ENCODE measurements at places on chromosomes 7 and 10. TPM values are rescaled to one million over a fixed set of nuclear protein-coding genes. Genes with fewer than 3 reads are reported as not detected.

The TMEM236 gene
- total RNA-seq: not detected

- no peak for DNase-seq
Observed at GRCh38 chr10:75487087-75487754, 55.8 kb downstream of the LRMDA start.

DNA sequence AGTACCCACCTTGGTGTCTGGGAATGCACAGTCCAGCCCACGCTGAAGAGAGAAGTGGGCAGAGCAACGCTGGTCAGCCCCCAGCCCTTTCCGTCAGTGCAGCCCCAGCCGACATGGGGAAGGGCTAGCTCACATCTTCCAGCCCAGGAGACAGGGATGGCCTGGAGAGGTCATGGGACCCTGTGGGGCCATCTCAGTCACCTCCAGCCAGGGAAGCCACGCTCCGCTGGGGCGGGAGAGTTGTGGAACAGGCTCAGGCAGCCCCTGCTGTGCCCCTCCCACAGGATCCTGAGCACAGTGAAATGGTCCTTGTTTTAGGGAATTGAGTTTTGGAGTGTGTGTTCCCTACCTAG lies 85.1 kb downstream of the PAXIP1 start:
- peak; percentile 81 for DNase-seq

DNA sequence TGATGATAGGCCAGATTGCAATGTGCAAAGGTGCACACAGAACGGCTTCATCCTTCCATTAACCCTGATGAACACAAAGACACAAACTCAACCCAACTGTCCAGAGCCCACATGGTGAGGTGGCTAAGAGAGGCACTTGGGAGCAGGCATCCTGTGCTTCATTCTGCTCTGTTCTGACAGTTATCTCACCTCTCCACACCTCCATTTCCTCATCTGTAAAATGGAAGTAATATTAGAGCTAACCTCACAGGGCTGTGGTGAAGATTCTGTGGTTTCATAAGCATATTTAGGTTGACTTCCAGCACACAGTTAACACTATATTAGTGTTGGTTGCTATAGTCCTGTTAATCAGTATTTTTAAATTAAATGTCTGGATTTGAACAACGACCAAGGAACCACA lies 126.3 kb downstream of the TAX1BP1 start:
- DNase-seq: no peak

- no peak for DNase-seq
Observed at GRCh38 chr10:96842896-96843723, 11.0 kb downstream of the LCOR start.

- DNase-seq: no peak
Observed at GRCh38 chr10:74754381-74754821, 72.0 kb upstream of the KAT6B start.

GRCh38 chr10:103458720-103459119 lies at the start of gene CALHM1:
TSS of gene CALHM1 (minus strand) at chr10:103458900. CDS start at chr10:103458751, 149 bp downstream.
- DNase-seq: no peak

- DNase-seq: no peak
Observed at GRCh38 chr10:79482741-79483140, 29.6 kb upstream of the EIF5AL1 start.

DNA sequence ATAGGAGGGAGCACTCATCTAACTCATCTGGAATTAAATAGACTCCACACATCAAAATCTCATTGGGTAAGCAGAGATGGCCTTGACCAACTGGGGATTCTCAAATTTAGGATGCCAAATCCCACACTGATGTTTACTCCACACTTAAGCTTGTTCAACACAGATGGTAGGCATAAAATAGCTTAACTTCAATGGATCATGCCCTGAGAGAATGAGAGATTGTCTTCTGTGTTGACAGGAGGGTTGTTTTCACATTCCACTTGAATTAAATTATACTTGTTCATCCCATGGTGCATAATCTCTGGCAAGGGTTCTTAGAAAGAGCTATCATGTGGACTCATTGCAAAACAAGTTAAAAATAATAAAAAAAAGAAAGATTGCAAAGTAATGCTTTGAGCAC lies 391.4 kb downstream of the PLXDC2 start:
- DNase-seq: no peak

- no peak for DNase-seq
Observed at GRCh38 chr7:1889556-1890181, 219.6 kb downstream of the ELFN1 start.

- DNase-seq: no peak
Observed at GRCh38 chr7:41039386-41039953, 663.4 kb downstream of the INHBA start.

GRCh38 chr10:9621216-9621615 lies 1396.5 kb upstream of the CELF2 start:
- no peak for DNase-seq

GRCh38 chr10:1050145-1050544 lies 1.2 kb upstream of the IDI1 start:
- DNase-seq: no peak

GRCh38 chr7:75628055-75628454 lies 110.7 kb downstream of the HIP1 start:
- DNase-seq: no peak

DNA sequence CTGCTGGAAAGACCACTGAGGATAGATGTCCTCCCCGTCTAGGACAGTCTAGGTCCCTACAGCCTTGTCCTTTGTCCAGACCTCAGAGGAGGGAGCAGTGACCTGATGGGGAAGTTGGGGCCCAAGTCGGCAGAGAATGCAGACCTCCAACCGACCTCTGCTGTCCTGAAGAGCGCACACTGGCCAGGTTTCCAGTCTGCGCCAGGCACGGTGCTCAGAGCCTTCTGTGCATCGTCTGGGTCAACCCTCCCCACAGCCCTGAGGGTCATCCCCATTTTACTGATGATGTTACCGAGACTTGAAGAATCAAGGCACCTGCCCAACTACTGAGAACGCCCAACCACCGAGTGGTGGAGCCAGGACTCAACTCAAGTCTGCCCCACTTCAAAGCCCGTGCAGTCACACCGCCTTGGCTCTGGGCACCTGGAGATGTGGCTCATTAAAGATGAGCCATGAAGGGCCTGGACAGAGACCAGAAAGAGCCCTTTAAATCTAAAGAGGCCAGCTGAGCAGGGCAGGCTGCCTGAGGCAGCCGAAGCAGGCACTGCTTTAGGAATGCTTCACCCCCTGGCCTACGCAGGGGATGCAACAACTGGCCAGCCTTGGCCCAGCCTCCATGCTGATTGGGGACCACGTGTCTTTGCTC lies 4.4 kb downstream of the ITPRIP start:
- peak; percentile 84 for DNase-seq

DNA sequence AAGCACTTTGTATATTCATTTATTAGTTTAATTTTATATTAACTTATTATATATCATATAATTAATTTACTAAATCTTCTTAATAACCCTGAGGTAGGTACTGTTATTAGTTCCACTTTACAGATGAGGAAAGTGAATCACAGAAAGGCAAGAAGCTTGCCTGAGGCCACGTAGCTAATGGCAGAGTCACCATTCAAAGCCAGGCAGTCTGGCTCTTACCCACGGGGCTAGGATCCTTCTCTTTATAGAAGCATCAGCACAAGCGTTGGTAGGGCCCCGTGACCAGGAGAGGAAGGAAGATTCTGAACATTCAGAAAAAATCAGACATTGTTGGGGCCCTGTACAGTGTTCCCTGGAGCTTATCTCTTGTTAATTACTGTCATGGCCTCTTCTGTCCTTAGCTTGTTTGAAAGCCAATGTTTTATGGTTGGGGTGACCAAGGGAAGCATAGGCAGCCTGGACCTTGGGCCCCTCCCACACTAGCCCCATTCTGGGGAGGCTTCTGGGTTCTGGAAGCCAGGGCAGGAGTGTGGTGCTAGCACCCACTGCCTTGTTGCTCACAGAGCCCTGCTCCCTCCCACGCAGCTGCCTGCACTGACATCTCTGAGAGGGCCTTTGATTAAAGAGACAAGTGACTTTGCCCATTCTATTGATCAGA lies 31.1 kb upstream of the SLF2 start:
- DNase-seq: no peak

DNA sequence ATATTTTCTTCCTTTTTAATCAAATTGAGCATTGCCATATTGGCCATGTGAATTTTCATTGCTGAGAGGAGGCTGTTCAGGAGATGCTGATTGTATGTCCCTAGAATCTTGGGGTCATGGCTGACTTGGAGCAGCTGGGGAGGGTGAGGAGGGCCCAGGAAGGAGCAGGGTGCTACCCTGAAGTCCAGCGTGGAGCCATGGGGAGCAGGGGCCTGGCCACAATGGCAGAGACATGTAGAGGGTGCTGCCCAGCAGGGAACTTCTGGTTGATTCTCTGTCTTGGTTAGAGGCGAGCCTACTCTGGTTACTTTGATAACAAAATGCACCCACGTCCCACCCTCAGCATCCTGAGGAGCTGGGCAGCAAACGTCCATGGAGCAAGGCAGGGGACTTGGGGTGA lies 186.0 kb downstream of the MYOF start:
- DNase-seq: no peak

GRCh38 chr10:120713573-120714205 lies 137.5 kb upstream of the WDR11 start:
- no peak for DNase-seq
